ENCODE measurements at places on chromosomes 4 and X. TPM values are rescaled to one million over a fixed set of nuclear protein-coding genes. Genes with fewer than 3 reads are reported as not detected.

ETDB gene
- not detected for total RNA-seq

- no peak for DNase-seq
These were observed 2.7 kb downstream of the NDP start for GRCh38 chrX:43970528-43970927.

GRCh38 chr4:131534944-131535645 is 1614.0 kb upstream of the PCDH10 start:
- DNase-seq: no peak

DNA sequence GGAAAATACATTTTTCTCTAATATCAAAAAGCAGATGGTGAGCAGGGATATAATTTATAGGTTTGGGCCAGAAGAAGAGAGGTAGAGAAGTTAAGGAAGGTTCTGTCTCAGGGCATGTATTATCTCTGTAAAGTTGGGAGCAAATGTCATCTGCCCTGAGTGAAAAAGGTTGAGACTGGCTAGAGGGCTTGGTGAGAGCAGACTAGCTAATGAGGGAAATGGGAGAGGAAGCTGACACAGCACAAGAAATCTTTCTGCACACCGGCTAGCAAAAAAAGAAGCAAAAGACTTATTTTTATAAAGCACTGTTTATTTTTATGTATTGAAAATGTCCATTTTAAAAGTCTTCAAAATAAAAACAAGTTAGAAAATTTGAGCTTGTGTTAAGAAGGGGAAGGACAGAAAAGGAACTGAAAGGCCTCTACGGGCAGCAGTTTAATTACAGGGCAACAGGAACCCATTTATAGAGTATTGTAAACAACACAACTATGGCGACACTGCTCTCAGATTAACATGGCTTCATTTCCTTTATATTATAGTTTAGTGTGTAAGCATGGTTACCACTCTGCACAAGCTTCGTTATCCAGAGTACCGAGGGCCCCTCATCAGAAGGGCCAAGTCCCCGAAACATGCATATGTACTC is 17.4 kb downstream of the CD40LG start:
- DNase-seq: no peak

- no peak for DNase-seq
These were observed 518 bp upstream of the CNKSR2 start for GRCh38 chrX:21373637-21374162.

DNA sequence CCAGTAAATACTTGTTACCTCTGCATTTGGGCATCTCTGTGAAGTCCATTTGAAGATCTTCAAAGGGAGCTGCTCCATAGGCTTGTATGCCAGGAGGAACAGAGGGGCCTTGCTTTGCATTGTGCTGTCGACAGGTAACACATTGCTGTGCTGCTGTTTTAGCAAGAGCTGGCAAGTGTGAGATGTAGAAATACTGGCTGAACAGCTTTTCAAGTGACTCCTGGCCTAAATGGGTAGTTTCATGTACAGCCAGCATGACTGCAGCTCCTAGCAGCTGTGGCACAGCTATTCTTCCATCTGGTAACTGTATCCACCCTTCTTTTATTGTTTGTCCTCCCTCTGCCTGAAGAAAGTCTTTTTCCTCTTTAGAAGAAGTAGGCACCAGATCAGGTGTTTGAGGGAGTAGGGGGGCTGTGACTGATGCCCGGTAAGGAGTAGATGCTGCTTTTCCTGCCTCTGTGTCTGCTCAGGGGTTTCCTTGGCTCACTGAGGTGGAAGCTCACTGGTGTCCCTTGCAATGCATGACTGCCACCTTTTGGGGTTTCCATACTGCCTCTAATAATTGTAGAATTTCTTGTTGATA is 965.3 kb downstream of the CCSER1 start:
- no peak for DNase-seq

GRCh38 chrX:37787423-37787869 is 7.6 kb downstream of the CYBB start:
- no peak for DNase-seq

GRCh38 chr4:142278663-142279062 is 567.4 kb downstream of the INPP4B start:
- no peak for DNase-seq

- DNase-seq: no peak
These were observed at the start of gene CXCL8 for GRCh38 chr4:73740353-73740778. Gene CXCL8, plus strand, starts transcription at chr4:73740569. Its CDS starts 90 bp downstream, at chr4:73740659.

GRCh38 chr4:159547645-159548308 is 444.9 kb downstream of the RAPGEF2 start:
- no peak for DNase-seq

EXOC1L gene
- total RNA-seq: not detected

DNA sequence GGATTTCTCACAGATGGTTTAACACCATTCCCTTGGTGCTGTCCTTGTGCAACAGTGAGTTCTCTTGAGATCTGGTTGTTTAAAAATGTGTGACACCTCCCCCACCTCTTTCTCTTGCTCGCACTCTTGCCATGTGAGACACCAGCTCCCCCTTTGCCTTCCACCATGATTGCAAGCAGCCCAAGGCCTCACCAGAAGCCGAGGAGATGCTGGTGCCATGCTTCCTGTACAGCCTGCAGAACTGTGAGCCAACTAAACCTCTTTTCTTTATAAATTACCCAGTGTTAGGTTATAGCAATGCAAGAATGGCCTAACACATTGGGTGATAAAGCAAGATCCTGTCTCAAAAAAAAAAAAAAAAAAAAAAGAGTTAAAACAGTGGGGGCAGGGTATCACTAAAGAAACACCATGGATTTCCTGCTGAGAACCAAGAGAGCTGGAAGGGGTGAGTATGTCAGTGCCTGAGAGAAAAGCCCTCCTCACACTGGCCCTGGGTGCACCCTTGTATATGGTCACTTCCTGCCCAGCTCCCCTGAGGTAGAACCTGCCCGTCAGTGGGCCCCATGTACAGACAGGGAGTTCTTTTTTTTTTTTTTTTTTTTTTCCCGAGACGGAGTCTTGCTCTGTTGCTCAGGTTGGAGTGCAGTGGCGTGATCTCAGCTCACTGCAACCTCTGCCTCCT is 46.4 kb downstream of the APOO start:
- DNase-seq: no peak

- DNase-seq: no peak
These were observed 16.1 kb downstream of the RNF4 start for GRCh38 chr4:2484993-2485392.
